ENCODE measurements at places on chromosomes 11 and 22.

GRCh38 chr11:66183494-66184048 is 84.9 kb upstream of the RAB1B start:
- no peak for DNase-seq

DNA sequence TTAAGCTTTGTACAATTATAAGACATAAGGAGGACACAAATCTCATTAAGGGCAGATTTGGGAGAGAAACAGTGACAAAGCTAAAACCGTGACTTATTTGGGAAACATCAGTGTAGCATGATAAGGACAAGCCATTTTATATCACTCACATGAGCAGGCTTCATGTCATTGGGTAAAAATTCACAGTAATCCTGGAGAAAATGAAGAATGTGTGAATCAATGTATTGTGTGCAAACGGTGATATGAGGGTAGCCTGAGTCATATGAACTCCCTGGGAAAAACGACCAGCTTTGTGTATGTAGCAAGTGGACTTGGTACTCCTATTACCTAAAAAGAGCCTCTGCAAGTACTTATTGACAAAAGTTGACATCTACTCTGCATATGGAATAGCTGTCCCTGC is 6.0 kb upstream of the TRIM34 start:
- no peak for DNase-seq

DNA sequence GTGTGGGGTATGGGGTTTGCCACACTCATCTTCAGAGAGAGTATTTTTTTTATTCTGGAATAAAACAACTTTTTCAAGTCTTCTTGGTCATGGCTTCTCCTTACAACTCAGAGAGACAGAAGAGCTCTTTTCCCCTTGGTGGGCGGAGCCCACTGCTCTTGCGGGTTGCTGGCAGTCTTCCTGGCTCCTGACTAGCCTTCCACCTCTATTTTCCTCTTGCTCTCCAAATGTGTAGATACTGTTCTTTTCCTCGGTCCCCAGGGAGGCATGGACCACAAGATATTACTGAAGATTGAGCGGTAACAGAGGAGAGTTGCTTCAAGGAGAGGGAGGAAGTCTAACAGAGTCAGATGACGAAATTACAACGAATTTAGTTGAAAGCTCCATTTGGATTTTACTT is 210.6 kb downstream of the NTM start:
- no peak for DNase-seq

DNA sequence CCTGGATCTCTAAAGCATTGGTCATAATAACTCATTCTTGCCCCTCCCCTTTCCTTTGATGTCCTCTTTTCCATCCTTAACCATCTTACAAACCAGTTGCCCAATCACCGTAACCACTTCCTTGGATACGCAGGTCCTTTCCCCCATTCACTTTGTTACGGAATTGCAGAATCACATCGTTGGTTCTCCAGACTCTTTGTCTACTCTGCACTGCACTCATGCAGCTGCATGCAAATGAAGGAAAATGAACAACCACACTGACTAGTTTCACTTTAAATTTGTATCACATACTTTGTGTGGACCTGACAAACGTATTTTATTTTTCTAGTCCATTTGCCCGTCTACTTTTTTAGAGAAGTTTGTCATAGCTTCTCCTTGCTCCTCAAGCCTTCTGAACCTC is 69.9 kb downstream of the SLC5A12 start:
- DNase-seq = no peak

- no peak for DNase-seq
Measured at GRCh38 chr22:22787786-22788459, 99.7 kb upstream of the IGLL5 start.

- DNase-seq = no peak
Measured at GRCh38 chr11:127042445-127042844, 41.9 kb upstream of the KIRREL3 start.

DNA sequence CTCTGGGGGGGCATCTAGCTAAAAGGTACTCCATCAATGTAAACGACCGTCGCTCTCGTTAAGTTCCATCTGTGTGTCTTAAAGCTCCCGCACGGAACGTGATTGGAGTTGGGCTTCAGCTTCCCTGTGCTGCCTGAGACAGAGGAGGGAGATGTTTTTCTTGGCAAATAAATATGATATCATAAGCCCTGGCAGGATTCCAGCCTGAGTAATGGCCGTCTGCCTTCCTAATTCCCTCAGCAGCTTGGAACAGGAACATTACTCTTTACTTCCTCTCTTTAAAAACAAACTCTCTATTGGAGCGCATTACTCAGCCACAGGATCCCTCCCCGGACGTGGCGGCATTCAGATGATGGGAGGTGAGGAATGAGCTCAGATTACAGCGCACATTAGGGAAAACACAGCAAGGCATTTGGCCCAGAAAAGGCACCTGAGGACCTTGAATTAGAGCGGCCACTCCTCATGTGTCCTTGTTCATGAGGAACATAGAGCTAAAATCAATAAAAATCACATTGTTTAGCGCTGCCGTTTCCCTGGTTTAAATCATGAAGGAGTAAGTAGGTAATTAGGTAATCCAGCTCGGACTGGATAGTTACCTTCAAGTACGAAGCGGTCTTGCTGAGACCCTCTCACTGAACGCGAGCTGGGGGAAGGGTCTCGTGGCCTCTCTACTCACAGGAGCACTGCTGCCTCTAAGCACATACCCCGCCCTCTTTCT is 230.4 kb downstream of the ST3GAL4 start:
- DNase-seq = peak; percentile 87

- DNase-seq = no peak
Measured at GRCh38 chr11:21783954-21784353, 408.9 kb upstream of the ANO5 start.

- DNase-seq = no peak
Measured at GRCh38 chr22:47249370-47249928, 487.0 kb downstream of the TBC1D22A start.

- no peak for DNase-seq
Measured at GRCh38 chr11:63764679-63765647, 3.6 kb downstream of the ZFTA start.

DNA sequence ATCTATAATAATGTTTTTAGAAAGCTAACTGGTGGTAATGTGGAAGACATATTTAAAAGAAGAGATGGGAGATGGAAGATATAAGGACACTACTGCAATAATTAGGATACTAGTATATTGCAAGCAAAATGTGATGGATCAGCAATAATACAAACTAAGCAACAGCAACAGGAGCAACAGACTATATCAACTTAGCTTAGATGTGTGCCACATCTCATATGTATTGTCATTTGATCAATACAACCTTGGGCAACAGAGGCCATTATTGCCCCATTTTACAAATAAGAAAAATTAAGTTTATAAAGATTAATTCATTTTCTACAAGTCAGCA is 4.2 kb downstream of the FCHSD2 start:
- DNase-seq = no peak

GRCh38 chr11:2444821-2445745 is at the start of gene KCNQ1:
Gene KCNQ1, plus strand, starts transcription at chr11:2445008. Its CDS starts 91 bp downstream, at chr11:2445099.
- no peak for DNase-seq

GRCh38 chr11:86218125-86219084 is 26.1 kb upstream of the EED start:
- DNase-seq = peak; percentile 53

DNA sequence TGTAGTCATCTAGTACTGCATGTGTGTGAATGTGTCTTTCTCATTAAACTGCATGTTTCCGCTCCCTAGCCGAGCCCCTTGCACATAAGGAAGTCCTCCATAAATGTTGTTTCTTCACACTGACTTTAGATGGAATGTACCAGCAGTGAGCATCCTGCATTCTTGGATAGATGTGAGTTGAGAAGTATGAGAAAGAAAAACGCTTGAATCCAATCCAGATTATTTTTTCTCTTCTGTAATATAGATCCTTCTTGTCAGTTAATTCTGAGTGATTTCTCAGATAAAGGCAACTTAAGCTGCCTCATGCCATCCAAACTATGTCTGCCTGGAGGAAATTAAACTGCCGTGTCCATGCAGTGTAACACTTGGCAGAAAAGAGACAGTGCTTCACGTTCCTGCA is 268.1 kb upstream of the ISX start:
- no peak for DNase-seq

DNA sequence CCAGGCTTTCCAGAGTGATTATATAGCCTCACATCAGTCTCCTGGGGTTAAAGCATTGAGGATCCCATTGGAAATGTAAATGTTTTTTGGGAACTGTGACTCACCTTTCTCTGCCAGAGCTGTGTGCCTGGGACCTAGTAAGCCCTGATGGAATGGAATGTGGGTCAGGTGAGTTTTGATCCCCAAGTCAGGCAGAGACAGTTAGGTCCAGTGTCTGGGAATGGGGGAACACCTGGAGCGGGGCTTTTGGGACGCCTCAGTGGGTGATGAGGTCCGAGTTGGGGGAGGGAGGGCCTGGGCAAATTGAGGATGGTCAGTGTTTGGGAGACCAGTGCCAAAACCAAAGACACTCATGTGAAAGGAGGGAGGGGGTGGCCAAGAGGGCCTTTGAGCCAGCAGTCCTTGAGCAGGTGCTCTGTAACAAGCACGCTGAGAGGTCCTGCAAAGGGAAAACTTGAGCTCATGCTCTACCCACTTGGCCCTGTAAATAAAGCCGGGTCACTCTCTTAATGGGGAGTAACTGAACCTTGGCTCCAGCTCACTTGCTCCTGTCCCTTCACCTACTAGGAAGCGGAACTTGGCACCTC is 104.7 kb downstream of the NAV2 start:
- DNase-seq = no peak

- no peak for DNase-seq
Measured at GRCh38 chr11:61603667-61604066, 22.8 kb upstream of the SYT7 start.

DNA sequence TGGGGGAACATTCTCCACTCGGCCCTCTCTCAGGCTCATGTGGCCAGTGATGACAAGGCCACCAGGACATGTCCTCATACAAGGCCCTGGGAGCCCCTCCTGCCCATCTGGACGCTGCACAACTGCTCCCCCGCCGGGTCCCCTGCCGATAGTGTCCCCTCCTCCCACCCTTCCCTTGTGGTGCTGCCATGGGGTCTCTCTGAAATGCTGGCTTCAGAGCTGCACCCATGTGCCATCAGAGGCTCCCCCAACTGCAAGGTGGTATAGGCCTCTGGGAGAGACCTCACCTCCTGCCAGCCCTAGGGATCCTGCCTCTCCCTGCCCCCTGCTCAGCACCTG is 113.0 kb downstream of the KCNQ1OT1 start:
- DNase-seq = no peak

DNA sequence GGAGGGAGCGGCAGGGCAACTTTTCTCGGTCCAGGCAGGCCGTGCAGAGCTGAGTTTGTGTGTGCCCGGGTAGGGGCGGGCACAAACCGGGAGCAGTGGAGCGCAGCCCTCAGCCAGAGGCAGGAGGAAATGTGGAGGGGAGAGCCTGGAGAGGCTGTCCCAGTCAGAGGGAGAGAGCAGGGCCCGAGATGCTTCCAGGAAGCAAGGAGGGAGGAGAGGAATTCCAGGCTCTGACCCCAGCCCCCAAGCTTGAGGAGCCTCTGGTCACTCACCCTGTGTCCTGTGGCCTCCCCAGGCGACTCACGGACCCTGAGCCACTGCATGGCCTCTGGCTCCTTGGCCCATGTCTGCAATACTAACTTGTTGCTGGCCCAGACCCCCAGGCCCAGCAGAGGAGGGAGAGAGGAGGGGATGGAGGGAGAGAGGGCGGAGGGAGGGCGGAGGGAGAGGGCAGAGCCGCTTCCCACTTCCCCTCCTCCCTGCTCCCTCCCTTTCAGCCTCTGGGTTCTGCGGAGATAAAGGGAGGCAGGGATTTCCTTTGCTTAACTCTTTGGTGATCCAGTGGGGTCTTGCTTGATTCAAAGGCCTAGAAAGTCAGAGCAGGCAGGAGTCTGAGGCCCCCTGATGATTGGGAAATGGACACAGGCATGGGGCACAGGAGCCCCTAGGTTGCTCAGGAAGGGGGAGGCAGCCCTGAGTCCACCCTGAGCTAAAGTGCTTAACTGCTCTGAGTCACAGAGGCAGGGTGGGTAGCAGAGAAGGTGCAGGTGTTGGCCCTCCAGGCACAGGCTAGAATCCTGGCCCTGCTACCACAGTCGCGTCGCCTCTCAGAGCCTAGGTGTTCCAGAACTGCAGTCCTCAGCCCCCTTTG is at the start of gene C1QTNF6:
Gene C1QTNF6 (minus strand): TSS at position 357 of the 871 bp plus-strand sequence. CDS start 34 bp downstream, at position 323.
- DNase-seq = no peak

- DNase-seq = no peak
Measured at GRCh38 chr11:115625502-115625901, 121.3 kb upstream of the CADM1 start.

GRCh38 chr11:34907934-34908593 is 8.1 kb downstream of the APIP start:
- no peak for DNase-seq

DNA sequence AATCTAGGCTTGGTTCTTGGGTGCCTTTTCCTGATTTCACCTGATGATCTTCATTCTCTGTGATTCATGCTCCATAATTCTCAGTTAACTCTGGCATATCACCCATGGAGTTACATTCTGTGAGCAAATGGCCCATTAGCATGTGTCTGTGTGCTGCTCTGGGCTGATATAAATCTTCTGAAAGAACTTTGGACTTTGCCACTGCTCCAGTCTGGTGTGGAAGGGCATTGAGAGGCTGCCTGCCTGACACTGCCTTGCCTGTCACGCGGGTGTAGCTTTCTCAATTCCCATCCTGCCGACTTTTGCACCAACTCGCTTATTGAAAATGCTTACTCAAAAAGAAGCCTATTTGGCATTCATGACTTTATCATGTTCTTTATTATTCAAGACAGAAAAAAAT is 42.2 kb downstream of the FAT3 start:
- no peak for DNase-seq

GRCh38 chr11:126416542-126417090 is 61.1 kb downstream of the ST3GAL4 start:
- DNase-seq = peak; percentile 24

DNA sequence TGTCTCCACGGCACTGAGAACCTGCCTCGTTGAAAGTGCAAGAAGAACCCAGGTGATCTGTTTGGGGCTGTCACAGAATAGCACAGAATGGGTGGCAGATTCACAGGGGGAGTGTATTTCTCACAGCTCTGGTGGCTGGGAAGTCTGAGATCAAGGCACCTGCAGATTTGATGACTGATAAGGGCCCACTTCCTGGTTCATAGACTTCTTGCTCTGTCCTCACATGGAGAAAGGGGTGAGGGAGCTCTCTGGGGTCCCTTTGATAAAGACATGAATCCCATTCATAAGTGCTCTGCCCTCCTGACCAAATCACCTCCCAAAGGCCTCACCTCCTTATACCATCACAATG is 198.5 kb upstream of the SORL1-AS1 start:
- DNase-seq = no peak

- no peak for DNase-seq
Measured at GRCh38 chr22:37893583-37893983, 12.5 kb upstream of the MICALL1 start.

GRCh38 chr11:115653076-115653475 is 148.9 kb upstream of the CADM1 start:
- no peak for DNase-seq

GRCh38 chr11:85464283-85464682 is 162.9 kb downstream of the DLG2 start:
- no peak for DNase-seq

- DNase-seq = peak; percentile 59
Measured at GRCh38 chr11:96464700-96465307, 75.0 kb downstream of the JRKL start.

- DNase-seq = no peak
Measured at GRCh38 chr11:30859669-30860068, 273.5 kb upstream of the MPPED2 start.

- DNase-seq = no peak
Measured at GRCh38 chr11:86916330-86916729, 38.9 kb downstream of the FZD4 start.

- no peak for DNase-seq
Measured at GRCh38 chr11:123091506-123091905, 29.6 kb upstream of the HSPA8 start.
